Stimulated activated CD8-positive, alpha-beta memory T cell treated with anti-CD3 and anti-CD28 coated beads, Interleukin-4, amount 100 ng/mL, for 4 hours (primary cell): ENCODE measurements at places on chromosomes 16 and 17.

DNA sequence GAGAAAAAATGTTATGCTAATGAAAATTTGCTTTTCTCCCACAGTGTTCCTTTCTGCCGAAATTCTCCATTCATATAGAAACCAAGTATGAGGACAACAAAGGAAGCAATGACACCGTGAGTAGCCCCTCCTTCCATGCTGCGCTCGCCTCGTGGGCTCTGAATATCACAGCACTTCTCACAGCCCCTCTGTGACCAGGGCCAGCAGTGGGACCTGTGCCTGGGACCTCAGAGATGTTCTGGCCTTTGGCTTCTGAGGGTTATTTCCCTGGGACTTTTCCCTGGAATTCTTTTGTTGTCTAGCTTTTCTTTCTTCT is 139.6 kb upstream of the NOL11 start:
- no peak for DNase-seq

GRCh38 chr16:87955302-87956097 is 4.3 kb downstream of the BANP start:
- DNase-seq: no peak

DNA sequence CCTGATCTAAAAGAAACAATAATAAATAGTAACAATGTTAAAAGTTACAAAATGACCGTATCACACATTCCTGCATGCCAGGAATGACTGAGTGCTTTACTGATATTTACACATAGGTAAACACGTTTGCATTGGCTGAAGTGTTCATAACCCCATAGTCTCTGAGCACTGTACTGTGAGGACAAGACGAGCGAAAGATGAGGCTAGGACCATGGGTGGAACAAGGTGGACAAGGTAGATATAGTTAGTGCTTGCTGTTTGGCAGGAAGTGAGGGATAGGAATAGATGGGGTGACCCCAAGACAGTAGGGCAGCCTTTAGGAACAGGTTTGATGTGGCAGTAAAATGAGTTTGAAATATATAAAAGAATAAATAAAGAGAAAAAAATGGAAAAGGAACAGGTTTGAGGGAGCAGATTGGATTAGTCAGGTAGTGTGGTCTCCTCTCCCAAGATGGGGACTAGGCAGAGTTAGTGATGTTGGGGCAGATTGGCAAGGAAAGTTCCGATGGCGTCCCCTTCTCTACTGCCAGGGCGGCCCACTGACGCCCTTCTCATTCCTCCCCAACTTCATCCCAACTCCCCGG is 452 bp upstream of the E2F4 start:
- no peak for DNase-seq

- DNase-seq: no peak
Measured at GRCh38 chr16:9077091-9077809, 14.2 kb upstream of the HAPSTR1 start.

GRCh38 chr17:29138971-29139691 is 41.1 kb downstream of the MYO18A start:
- no peak for DNase-seq

- DNase-seq: no peak
Measured at GRCh38 chr16:89343501-89344457, 126.3 kb downstream of the ZNF778 start.

DNA sequence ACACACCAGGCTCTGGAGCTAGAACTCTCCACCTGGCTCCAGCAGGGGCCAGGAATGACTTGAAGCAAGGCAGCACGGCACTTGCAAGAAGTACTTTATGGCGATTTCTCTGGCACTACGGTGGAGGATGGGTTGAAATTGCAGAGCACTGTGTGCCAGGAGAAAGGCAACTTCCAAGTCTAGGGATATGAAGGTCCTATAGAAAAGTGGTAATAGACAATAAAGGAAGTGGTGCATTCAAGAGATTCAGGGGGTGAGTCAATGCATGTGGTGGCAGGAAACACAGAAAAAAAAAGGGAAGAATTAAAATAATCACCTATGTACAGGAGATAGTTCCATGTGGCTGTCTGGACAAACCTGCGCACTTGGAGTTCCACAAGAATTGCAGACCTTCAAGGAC is 240.3 kb upstream of the DYNLRB2 start:
- no peak for DNase-seq

DNA sequence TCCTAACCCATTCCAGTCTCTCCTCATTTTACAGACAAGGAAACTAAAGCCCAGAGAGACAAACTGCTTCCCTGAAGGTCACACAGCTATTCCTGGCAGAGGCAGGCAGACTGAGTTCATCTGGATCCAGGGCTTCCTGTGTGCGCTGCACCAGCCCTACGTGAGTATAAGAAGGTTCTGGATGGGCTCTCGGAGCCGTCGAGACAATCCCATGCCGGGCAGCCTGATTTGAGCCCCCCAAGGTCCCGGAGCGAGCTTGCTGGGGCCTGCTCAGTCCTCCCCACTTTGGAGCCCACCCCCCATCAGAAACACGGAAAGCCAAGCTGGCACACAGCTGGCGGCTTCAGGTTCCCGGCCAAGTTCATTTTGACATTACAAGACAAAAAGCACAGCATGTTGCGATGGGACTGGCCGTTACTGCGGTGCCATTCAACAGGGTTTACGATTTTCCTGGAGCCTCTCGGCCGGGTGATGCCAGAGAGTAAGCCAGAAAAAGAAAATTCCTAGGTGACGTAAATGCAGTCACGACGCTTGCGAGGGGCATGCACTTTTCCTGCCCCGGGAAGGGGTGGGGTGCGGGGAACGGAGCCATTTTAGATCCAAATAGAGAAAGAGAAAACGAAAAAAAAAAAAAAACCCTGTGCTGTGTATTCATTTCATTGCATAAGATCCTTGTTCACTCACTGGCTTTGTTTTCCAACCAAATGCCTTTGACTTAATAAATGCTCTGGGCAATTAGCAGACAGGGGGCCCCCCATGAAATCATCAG is 167.1 kb upstream of the FOXF1 start:
- DNase-seq: no peak

DNA sequence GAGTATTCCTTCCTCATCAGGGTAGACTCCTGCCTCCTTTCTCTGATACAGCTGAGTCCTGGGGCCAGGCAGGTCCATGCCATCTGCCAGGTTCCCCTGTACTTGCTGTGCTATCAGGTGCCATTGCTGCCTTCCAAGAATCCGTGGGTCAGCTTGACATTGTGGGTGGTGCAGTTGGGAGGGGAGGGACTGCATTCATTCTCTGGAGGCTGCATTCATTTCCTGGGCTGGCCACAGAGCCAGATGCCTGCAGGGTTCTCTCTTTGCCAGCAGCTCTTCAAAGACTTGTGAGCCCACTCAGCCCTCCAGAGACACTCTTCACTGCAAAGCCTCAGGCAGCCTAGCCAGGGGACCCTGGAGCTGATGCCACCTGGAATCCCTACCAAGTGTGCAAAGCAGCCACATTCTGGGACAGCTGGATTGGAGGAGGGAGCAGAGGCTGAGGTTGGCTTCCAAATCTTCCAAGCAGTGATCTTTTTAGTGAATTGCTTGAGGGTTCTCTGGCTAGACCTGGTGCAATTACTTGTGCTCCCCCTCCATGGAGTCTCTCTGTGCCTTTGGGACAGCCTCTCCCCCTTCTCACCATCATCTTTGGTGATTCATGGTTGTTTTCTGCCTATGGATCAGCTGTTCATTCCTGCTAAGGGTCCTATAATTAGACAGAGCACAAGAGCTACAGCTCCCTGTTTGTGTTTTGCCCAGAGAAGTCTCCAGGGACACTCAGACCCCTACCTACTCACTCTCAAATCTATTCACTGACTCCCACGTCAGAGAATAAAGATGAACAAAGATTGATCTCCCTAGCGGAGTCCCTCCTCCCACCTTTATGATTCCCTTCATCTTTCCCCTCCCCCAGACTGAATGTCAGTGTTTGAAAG is 20.9 kb downstream of the ANKFN1 start:
- DNase-seq: no peak

DNA sequence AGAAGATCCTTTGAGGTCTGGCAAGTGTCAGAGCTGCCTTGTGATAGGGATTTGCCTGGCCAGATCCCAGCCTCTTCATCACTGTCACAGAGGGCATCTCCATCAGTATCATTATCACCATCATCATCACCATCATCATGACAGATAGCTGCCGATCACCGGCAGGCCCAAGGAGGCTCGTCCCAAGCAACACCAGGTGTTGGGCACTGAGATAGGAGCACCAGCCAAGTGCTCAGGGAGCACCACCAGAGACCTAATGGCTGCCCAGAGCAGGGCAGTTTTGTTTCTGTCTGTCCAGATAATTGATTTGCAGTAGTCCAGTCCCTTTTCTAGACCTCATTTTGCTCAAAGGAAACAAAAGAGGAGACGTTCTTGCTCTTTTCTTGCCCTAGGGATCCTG is 25.0 kb downstream of the HNF1B start:
- DNase-seq: no peak

DNA sequence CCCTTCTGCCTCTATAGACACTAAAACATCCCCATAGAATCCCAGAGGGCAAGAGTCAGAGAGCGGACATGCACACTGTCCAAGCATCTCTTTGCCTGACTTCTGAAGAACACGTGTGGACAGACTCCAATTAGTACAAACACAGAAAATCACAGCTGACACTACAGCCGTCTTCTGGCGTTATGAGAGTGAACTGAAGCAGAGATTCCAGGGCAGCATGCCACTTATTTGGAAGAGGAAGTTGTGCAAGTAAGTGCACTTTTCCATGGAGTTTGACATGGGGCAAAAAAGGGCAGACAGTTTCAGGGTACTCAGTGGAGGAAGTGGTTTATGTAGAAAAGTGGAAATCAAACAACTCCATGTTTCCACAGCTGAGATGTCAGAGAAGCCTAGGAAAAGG is 16.8 kb upstream of the ZNF287 start:
- DNase-seq: no peak

GRCh38 chr17:29079887-29080286 is 36.9 kb downstream of the PIPOX start:
- no peak for DNase-seq

GRCh38 chr16:80027007-80027965 is 426.7 kb upstream of the MAF start:
- peak; percentile 17 for DNase-seq

- DNase-seq: no peak
Measured at GRCh38 chr16:53946746-53947386, 242.9 kb downstream of the FTO start.

- DNase-seq: no peak
Measured at GRCh38 chr16:89099905-89100304, 6.3 kb downstream of the ACSF3 start.

DNA sequence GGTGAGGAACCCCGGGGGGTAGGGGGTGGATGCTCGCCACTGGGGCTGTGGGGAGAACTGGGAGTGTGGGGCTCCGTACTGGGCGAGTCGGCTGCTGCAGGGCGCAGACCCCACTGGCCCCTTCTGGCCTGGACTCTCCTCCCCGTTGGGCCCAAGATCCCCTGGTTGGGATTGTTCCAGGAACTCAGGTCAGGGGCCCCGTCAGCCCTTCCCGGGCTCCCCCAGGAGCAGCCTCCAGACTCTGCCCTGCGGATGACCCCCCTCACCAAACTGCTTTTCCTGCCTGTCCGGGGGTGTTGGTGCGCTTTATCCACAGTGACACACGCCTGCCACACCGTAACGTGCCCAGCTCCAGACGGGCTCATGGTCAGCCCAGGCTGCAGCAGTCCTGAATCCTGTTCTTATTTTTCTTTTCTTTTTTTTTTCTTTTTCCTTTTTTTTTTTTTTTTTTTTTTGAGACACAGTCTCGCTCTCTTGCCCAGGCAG is 21.1 kb downstream of the CENPX start:
- no peak for DNase-seq

DNA sequence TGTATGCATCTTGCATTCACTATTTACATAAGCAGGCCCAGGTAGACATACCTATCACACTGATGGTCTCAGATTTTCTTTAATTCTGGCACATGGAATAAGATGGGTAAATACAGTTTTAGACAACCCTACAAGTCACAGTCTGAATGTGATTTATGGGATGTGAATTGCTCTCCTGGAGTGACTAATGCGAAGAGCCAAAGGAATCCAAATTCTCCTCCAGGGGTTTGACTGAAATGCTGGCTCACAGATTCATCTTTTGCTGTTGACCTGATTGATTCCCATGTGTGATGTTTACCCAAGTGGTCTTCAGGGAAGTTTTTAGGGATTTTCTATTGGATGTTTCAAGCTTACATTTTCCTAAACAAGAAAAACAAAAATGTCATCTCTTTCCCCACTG is 277.9 kb upstream of the MON1B start:
- DNase-seq: no peak

- no peak for DNase-seq
Measured at GRCh38 chr16:58462499-58462996, 37.4 kb upstream of the NDRG4 start.

DNA sequence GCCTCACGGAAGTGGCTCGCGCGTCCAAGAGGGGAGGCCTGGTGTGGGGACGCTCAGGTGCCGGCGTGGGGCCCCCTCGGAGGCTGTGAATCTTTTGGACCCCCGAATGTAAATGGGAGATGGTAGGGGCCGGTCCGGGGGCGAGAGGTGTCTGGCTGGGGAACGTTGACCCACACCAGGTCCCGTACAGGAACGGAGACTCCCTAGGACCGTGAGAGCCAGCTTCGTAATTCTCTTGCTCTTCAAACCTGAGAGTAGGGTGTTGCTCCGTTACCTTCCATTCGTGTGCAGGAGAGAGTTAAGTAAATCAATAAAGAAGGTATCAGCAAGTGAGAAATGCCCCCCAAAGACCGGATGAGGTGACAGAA is 481 bp downstream of the LYRM1 start:
- DNase-seq: no peak

DNA sequence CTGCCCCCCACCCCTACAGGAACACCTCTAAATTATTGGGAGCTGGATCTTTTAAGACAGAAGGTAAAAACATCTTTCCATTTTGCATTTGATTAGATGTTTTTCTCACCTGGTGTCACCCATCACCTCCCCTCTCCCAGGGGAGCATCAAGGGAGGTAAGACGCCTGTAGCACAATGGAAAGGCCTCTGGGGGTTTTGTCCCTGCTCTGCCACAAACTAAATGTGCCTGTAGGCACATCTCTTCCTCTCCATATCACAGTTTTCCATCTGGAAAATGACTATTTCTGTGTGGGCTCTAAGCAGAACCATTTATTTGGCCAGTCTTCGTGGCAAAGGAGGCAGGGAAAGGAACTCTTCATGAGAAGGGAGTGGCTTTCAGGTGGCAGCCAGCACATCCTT is 76.6 kb downstream of the GNAO1 start:
- no peak for DNase-seq

DNA sequence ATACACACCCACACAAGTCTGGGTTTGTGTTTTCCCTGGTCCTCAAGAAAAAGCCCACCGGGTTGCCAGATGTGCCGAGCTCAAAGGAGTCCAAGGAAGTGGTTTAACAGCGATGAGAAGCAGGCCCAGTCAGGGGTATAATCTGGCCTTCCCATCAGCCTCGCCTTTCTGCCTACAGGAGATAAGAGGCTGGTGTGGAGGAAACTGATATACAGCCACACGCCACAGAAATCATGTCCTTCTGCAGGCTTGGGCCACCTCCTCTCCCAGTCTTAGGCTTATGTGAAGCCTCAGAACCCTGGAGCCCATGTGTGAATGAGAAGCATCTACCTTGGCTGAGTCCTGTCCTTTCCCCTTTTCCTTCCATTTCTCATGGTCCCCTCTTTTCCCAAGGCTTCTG is 43.6 kb upstream of the MMP2 start:
- DNase-seq: no peak

DNA sequence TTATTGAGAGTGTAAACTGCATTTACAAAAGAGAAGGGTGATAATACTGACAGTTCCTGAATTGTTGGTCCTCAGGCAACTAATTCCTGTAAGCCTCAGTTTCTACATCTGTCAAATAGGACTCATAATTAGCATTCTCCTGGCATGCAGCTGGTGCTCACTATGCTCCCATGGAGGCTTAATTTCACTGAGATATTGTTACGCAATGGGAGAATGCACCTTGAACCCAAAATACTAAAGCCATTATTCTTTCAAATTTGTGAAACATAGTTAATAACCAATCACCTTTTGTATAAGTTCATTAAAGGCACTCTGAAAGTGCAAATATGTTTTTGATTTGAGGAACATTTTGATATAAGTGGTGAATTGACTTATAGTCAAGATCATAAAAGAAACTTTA is 985.5 kb downstream of the CDH11 start:
- no peak for DNase-seq
